ENCODE measurements at places on chromosomes 13 and 19.

DNA sequence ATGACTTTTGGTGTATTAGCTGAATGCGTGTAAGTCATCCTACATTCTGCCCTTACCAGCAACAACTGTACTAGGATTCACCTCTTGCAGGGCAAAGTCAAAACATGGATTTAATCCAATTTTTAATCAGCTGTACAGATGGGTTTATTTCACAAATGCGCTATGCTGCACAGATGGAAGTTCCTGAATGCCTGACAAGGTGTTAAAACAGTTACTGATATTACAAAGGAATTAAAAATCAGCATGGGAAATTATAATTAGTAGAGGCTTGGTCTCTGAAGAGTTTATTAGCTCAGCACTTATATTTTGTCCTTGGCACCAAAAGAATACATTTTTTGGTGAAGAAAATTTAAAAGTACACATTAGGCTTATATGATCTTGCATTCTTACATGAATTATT is 448.9 kb downstream of the PCDH9 start:
- no peak for DNase-seq

DNA sequence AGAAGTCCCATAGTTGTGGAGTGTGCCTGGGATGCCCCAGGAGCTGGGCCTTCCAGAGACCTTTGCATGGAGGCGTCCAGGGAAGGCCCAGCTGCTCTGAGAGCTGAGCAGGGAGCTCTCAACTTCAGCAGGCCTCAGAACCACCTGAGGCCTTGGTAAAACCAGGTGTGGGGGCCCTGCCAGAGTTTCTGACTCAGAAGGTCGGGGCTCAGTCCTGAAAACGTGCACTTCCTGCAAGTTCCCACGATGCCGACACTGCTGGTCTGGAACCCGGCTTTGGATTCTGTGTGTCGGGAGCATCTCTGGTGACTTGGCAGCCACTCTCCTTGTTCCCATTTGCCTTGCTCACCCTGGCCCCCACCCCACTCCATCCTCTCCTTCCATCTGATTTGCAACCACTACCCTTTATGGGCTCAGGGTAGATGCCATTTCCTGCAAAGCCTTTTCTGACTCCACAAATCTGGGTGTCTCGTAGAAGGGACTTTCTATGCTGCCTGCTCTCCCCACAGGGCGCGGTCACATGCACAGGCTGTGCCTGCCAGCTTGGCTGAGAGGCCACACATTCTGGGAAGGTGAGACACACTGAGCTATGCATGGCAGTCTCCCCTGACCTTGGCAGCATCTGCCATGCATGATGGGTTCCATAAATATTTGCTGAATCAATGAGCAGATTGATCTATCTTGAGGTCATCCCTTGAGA is 244.7 kb downstream of the COL4A1 start:
- DNase-seq = no peak

DNA sequence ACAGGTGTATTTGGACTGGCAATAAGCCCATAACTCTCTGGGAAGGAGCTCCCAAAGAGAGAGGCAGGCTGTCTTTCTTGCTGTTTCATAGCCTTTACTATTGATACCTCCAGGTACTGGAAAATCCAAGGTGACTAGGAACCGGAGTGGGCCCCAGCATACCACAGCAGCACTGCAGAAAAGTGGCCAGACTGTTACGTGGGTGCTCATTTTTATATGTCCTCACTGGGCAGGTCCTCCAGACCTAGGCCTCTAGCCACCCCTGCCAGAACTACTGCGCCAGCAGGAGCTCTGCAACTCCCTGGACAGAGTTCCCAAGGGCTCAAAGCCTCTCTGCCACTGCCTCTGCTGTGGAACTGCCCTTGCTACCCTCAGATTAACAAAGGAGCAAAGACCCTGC is 46.4 kb downstream of the LIG4 start:
- no peak for DNase-seq

GRCh38 chr13:99022941-99023340 is 45.1 kb upstream of the DOCK9 start:
- DNase-seq = no peak

- DNase-seq = no peak
Measured at GRCh38 chr19:5057860-5058259, 88.9 kb downstream of the KDM4B start.

GRCh38 chr13:43170506-43170905 is 147.1 kb downstream of the DNAJC15 start:
- DNase-seq = no peak

- peak; percentile 45 for DNase-seq
Measured at GRCh38 chr13:113546571-113547237, 37.8 kb upstream of the TFDP1 start.

GRCh38 chr13:21748166-21748565 is 77.3 kb downstream of the FGF9 start:
- DNase-seq = no peak
